ENCODE measurements at places on chromosomes 3 and 15.
A peak's percentile ranks its signal among the peaks of the same experiment; 100 is the strongest.

- DNase-seq, result no peak
Measured at GRCh38 chr3:141414800-141415462, 46.6 kb downstream of the ZBTB38 start.

- DNase-seq, result no peak
Measured at GRCh38 chr3:16739541-16740105, 134.4 kb upstream of the DAZL start.

DNA sequence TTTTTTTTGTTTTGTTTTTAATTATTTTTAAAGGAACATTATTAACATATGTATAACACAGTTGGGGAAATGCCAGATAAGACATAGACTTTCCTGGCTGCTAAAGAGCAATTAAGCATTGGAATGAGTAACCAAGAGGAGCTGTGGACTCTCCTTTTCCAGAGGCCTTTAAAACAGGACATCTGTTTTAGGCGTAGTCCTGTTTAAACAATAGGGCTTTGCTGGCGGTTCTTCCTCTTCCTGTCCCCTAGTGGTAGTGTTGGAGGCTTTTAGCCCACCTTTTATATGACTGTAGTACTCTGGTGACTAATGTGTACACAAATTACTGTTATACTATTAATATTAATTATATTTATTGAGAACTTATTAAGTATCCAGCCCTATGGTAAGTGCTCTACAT is 81.9 kb downstream of the PPARG start:
- DNase-seq, result peak; percentile 37

GRCh38 chr15:24957691-24958090 is 2.9 kb downstream of the SNRPN start:
- DNase-seq, result no peak

- DNase-seq, result peak; percentile 63
Measured at GRCh38 chr15:75648156-75649000, 666 bp downstream of the SNX33 start.

DNA sequence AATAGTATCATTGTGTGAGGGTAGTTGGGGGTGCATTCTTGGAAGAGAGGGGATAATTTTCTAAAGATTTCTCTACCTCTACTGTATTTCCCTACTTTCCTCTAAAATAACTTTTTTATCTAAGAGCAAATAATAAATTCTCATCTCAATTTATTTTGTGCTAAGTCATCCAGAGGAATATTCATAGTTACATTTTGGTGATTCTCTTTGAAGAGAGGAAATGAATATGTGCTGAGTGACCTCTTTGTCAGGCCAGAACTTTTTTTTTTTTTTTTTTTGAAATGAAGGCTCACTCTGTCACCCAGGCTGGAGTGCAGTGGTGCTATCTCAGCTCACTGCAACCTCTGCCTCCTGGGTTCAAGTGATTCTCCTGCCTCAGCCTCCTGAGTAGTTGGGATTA is 15.1 kb upstream of the CCDC80 start:
- no peak for DNase-seq

DNA sequence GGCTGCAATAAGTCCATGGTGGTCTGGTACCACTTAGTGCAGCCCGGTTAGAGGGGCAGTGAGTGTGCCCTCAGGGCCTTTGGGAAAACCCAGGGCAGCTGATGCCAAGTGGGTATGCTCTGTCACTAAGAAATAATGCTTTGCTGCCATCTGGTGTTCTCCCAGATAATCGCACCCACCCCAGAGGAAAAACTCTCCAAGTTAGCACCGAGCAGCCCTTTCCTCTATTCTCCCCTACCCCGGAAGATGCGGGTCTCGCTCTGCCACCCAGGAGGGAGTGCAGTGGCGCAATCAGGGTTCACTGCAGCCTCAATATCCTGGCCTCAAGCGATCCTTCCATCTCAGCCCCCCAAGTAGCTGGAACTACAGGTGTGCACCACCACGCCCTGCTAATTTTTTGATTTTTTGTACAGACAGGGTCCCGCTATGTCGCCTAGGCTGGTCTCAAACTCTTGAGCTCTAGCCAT is 21.3 kb upstream of the DAPK2 start:
- DNase-seq, result peak; percentile 60

- DNase-seq, result no peak
Measured at GRCh38 chr3:81440661-81441060, 320.8 kb downstream of the GBE1 start.

DNA sequence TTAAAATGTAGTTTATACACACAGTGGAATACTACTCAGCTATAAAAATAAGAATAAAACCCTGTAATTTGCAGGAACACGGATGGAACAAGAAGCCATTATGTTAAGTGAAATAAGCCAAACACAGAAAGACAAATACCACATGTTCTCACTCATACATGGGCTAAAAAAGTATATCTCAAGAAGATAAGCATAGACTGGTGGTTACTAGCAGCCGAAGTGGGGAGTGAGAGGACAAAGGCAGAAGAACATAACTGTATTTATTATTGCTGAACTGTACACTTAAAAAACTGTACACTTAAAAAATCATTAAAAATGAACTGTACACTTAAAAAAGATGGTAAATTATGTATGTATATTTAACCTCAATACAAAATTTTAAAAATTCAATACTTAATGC is 11.0 kb downstream of the UBE3A start:
- DNase-seq, result no peak

DNA sequence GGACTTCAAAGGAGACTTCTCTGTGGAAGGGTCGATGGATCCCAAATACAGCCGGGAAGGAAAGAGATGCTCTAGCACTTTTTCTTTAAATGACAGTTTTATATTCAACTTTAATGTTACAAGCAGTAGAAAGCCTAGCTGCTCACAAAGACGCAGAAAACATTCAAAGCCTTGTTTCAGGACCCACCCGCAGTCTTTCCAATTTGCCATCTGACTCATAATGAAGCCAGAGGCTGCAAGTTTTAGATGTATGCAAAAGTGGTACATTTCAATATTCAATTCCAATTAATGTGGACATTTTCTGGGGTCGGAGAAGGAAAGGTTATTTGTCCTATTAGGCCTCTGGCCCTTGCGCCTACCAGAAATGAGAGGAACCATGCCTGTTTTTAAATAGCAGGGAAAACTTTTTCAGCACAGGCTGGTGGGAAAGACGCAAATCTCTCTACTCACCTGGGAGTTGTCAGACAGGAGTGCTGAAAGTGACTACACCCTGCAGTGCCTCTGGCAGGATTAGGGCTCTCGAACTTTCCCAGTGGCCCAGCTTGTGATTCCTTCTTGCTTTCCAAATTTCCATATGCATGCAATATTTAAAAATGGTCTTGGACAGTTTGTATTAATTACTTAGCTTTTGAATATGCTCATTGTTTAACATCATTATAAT is 117.4 kb upstream of the MBNL1 start:
- no peak for DNase-seq
